ENCODE measurements at places on chromosomes 6 and 20.

GRCh38 chr6:109460161-109460829, 4.7 kb upstream of the MICAL1 start:
- no peak for DNase-seq

- no peak for DNase-seq
Measured at GRCh38 chr6:125486881-125487280, 185.1 kb upstream of the HDDC2 start.

- DNase-seq, result no peak
Measured at GRCh38 chr6:25485821-25486534, 166.0 kb upstream of the SCGN start.

DNA sequence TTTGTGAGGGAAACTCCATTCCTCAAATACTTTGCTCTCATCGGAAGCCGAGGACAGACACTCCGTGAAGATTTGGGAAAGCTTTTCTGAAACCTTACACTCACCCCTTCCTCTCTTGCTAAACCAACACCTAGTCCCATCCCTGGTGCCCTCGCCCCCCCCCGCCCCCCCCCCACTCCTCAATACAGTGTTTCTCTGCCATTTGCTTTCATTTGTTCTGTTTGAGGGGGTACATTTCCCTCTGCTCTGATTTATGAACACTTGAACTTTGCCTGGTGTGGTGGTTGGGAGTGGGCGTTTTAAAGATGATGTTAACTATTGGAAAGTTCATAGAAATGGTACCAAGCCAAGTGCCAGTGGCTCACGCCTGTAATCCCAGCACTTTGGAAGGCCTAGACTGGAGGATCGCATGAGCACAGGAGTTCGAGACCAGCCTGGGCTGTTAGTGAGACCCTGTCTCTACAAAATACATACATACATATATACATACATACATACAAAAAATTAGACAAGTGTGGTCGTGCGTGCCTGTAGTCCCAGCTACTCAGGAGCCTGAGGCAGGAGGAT, 1.1 kb downstream of the RAB32 start:
- no peak for DNase-seq

- no peak for DNase-seq
Measured at GRCh38 chr20:38243709-38244020, 16.9 kb downstream of the KIAA1755 start.

GRCh38 chr6:16555550-16555949, 205.7 kb downstream of the ATXN1 start:
- no peak for DNase-seq
